Activated T-cell treated with anti-CD3 and anti-CD28 coated beads, Interleukin-2, amount 50 U/mL, for 72 hours (primary cell): ENCODE measurements at places on chromosomes 16 and 17.

- DNase-seq, result no peak
These were observed 424.4 kb downstream of the PMP22 start for GRCh38 chr17:14840616-14841231.

DNA sequence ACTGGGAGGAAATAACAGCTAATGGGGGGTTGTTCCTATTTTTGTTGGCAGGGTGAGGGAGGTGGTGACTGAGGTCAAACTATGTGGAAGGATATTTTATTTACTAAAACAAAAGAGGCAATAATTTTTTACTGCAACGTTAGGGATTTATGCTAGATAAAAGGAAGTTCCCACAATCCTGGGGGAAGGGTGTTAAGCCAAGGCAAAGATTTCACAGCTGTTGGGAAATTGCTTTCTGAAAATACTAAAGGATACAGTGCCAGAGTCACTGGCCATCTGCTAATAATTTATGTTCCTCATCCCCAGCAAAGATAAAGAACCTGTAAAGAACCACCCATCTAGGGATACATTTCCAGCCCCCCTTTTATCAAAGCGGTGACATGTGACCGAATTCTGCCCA is 756.0 kb upstream of the RBFOX1 start:
- no peak for DNase-seq

- peak; percentile 88 for DNase-seq
These were observed 14.4 kb downstream of the CDIPT start for GRCh38 chr16:29848420-29849297.

DNA sequence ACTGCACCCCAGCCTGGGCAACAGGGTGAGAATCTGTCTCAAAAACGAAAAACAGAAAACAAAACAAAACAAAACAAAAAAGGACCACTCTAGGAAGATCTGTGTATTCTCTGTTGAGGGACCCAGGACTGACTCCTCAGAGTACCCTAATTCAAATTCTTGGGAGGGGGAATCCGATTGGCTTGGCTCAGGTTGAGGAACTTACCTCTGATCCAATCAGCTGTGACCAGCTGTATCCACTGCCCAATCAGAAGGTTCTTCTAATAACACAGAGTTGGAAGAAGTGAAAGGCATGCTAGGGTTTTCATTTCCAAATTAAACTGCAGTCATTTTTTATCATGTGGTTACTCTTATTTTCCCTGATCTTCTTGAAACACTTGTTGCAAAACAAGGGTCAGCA is 105.9 kb upstream of the CACNG3 start:
- no peak for DNase-seq

- no peak for DNase-seq
These were observed 11.0 kb upstream of the ZNHIT3 start for GRCh38 chr17:36475346-36475970.

DNA sequence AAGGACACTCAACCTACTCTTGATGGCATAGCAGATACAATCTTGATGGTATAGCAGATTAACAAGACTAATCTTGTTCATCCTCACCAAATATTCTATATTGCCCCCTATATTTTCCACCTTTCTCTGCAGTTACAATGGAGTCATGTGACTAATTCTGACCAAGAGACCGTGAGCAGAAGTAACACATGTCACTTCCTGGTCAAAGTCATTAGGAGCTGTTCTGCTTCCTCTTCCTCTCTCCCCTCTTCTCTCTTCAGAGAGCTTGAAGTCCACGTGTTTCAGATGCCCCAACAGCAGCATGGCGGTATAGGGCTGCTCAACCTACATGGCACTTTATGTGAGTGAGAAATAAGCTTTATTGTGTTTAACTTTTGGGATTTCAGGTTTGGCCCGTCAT is 55.3 kb upstream of the ERCC4 start:
- no peak for DNase-seq

GRCh38 chr16:61105544-61105943 is 930.7 kb downstream of the CDH8 start:
- DNase-seq, result no peak

DNA sequence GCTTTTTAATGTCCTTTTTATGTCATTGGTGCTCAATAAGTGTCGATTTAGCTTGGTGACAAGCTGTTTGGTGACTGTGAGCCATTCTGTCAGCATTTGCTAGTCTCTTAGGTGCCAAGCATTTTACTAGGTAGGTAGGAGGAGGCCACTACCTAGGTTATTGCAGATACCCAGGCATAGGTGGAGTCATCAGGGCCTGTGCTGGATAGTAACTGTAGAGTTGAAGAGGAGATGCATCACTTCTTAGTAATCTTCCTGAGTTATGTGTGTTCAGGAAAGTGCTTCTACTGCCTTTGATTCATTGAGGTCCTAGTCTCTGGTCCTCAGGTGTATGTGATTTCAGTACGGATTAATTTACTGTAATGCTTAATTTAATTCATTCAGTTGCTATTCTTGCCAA is 17.7 kb downstream of the USP10 start:
- DNase-seq, result no peak

DNA sequence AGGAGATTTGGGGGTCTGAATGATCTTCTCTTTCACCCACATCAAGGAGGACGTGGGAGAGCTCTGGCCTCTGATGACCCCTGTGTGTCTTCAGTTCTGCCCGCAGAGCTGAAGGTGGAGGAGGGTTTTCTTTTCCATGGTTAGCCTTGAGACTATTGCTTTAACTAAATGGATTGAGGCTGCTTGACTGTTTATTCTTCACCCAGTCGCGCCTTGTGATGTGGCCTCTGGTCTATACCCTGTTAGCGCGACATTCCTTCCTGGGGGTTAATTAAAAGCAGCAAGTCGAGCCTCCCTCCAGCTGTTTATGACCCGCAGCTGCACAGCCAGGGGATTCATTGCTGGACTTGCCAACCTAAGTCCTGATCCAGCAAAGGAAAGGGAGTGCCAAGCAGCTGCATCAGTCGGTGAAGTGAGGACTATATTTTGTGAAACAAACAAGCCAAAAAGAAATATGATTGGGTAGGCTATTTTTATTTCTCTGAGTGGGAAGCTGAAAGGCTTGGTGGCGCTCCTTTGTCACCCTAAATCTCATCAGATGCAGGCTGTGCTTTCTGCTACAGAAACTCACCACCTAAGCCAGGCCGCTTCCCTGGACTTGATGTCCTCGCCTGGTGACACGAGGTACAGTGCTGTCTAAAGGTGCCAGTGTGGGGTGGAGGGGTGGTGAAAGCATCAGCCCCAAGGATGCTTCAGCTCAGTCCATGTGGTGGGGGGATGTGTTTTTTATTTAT is 11.0 kb upstream of the SEC14L1 start:
- DNase-seq, result no peak

DNA sequence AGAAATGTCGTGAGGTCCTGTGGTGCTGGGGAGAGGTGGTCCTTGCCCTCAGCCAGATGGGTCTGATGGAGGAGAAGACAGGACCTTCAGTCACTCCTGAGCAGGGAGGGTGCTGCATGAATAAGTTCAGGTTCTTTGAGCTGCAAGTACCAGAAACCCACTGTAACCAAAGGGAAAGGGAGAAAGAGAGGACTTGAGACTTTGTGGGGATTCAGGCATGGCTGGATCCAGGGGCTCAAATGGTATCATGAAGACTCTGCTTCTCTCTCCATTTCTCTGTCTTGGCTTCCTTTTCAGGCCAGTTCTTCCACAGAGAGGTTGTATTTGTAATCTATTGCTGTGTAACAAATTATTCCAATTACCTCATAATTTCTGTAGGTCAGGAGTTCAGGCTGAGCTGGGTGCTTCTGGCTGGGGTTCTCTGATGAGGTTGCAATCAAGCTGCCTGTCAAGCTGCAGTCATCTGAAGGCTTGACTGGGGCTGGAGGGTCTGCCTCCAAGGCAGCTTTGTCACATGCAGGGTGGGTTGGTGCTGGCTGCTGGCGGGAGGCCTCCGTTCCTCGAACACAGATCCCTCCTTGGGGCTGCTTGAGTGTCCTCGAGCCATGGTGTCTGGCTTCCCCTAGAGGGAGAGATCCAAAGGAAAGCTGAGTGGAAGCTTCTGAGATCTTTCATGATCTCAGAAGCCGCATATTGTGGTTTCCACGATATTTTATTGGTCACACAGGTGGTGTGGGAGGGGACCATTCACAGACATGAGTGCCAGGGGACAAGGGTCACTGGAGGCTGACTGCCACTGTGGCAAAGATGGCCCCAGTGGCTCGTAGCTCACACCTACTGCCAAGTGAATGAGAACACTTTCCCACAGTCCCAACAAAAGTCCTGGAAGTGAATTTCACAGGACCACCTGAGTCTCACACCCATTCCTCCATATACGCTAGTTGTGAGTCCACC is 5.9 kb upstream of the ADCY7 start:
- DNase-seq, result no peak

DNA sequence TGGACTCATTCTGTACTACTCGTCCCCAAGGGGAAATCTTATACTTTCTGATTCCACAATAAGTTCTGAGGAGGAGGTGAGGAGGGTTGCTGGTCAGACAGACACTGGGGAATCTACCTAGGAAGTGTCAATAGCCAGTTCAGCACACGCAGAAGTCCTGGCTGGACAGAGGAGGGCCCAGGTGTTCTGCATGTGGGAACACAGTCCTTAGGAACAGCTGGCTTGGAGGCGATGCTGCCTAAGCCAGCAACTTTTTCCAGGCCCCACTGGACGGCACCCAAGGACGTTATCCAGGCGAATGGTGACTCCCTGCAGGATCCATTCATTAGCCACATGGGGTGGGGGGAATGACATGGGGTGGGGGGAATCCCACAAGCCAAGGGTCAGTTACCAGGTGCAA is 29.9 kb upstream of the WFIKKN2 start:
- no peak for DNase-seq

GRCh38 chr16:48533931-48534330 is 76.0 kb downstream of the N4BP1 start:
- DNase-seq, result no peak

DNA sequence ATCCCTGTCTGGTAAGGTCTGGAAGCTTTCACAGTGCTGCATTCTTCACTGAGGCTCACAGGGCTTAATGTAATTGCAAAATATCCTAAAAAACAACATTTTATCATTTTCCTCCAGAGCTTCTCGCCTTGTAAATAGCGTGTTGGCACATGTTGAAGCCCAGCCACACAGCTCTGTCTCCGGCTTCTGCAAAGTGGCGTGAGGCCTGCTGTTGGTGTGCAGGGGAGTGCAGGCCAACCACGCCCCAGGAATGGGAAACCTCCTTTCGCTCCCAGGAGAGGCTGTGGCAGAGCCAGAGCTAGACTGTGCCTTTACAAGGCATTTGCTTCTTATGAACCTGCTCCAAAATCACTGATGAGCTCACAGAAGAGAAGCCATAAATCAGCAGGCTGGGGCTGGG is 248.2 kb upstream of the MAF start:
- no peak for DNase-seq

- DNase-seq, result no peak
These were observed 151.3 kb downstream of the ZFHX3 start for GRCh38 chr16:72896485-72897118.

GRCh38 chr16:67341250-67341649 is 14.6 kb downstream of the LRRC36 start:
- DNase-seq, result no peak

DNA sequence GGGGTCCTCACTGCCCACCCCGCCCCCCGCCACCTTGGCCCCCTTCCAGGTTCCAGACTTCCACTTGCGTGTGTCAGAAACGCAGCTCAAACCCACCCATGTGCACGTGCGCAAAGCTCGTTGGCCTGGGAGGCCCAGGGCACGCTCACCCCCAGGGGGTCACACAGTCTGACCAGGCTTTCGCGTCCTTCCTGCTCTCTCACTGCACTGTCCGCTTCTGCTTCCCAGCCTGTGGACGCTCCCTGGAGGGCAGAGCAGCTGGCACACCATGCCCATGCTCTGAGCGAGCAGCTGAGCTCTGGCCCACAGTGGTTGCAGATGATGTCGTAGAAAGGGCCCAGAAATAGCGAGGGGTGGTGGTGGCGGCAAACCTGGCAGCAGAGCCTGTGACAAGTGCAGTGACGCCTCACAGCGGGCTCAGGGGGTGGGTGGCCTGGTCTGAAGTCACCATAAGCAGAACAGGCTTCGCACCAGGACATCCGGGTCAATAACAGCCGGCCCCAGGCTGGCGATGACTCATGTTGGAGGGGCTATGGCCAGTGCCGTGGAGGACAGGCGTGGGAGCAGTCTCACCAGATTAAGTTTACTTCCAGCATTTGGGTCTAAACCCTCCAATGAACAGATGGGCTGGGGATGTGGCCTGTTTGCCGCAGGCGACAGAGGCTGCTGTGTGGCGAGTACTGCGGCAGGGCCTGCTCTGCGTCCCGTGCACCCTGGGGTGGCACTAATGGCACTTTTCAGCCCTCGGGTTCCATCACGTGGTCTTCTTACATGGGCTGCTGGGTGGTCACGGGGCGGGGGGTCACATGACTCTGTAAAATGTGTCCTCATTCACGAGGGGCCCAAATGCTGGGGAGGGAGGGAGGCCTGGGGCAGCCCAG is 49.0 kb downstream of the NT5M start:
- no peak for DNase-seq

- no peak for DNase-seq
These were observed 1.2 kb downstream of the KCNJ16 start for GRCh38 chr17:70076189-70076588.

DNA sequence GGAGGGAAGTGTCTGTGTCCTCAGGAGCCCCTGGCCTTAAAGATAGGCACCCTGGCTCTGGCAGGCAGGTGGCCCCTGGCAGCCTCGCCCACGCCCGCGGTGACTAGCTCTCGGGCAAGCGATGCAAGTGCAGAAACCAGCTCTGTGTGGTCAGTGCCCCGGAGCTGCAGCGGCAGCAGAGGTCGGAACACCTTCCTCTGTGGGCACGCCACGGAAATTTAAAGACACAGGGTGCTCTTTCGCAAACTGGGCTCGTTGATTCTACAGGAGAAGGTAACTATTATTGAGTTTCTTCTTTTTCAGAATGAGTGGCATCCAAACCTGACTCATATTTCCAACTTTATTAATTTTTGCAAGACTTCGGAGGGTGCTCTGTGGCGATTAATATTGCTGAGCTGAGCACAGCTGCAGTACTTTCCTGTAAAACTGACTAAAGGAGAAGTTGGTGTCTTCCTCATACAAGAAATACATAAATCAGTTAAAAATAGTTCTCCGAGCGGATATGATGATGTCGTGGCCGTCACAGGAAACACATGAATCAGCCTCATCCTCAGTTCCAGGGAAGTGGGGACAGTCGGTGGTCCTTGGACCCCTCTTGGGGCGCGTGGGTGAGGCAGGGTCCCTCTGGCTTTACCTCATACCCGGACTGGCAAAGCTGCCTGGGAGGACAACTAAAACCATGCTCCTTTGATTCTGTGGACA is 120.2 kb downstream of the METRNL start:
- DNase-seq, result peak; percentile 87

DNA sequence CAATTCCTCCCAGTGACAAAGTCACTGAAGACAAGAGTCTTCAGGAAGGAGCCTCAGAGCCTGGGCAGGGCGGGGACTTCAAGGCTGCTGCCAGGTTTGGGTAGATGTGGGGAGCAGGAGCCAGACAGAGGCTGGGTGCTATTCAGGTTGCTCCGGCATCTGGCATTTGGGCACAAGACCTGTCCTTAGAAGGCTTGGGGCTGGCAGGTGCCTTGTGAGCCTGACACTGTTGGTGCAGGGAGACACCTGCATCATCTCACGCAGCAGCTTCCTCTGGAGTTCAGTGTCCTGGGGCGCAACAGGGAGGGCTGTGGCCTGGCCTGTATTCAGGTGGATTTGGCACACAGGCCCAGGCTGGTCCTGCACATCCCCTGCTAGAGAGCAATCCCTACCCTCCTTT is 65.0 kb downstream of the MPRIP start:
- DNase-seq, result no peak

- no peak for DNase-seq
These were observed 22.2 kb upstream of the ATP2A3 start for GRCh38 chr17:3986270-3986938.
